ENCODE measurements at places on chromosomes 1 and 21.

DNA sequence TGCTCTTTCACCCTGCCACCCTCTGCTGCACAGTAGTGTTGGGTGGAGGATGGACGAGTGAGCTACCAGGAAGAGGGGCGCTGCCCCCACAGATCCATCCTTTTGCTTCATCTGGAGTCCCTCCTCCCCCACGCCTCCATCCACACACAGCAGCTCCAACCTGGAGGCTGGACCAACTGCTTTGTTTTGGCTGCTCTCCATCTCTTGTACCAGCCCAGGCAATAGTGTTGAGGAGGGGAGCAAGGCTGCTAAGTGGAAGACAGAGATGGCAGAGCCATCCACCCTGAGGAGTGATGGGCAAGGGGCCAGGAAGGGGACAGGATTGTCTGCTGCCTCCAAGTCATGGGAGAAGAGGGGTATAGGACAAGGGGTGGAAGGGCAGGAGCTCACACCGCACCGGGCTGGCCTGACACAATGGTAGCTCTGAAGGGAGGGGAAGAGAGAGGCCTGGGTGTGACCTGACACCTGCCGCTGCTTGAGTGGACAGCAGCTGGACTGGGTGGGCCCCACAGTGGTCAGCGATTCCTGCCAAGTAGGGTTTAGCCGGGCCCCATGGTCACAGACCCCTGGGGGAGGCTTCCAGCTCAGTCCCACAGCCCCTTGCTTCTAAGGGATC, 8.5 kb downstream of the CHRNB2 start:
- DNase-seq: no peak

- DNase-seq: no peak
Measured at GRCh38 chr1:60865166-60865565, 217.2 kb upstream of the NFIA start.

DNA sequence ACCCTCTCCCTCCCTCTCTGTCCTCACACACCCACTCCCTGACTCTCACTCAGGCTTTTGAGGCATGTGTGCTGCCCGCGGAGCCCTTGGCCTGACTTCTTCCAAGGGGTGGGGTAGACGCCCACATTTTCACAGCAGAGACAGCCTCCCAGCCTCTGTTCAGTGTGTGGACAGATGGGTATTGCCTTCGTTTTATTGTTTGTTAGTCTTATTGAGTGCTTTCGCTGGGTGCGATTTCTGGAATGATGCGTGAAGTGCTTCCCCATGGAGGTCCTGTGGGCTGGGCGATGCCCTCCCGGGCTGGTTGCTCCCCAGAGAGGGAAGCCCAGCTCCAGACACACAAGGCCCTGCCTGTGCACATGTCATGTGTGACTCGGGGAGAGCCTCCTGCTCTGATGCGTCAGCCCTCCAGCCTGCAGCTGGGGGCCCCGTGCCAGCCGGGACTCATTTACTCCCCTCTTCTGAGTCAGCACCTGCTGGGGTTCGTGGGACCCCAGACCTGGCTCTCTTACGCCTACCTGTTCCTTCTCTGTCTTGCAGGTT, 14.7 kb downstream of the PDXK start:
- DNase-seq: no peak

- no peak for DNase-seq
Measured at GRCh38 chr21:25550352-25551120, 56.7 kb downstream of the MRPL39 start.

DNA sequence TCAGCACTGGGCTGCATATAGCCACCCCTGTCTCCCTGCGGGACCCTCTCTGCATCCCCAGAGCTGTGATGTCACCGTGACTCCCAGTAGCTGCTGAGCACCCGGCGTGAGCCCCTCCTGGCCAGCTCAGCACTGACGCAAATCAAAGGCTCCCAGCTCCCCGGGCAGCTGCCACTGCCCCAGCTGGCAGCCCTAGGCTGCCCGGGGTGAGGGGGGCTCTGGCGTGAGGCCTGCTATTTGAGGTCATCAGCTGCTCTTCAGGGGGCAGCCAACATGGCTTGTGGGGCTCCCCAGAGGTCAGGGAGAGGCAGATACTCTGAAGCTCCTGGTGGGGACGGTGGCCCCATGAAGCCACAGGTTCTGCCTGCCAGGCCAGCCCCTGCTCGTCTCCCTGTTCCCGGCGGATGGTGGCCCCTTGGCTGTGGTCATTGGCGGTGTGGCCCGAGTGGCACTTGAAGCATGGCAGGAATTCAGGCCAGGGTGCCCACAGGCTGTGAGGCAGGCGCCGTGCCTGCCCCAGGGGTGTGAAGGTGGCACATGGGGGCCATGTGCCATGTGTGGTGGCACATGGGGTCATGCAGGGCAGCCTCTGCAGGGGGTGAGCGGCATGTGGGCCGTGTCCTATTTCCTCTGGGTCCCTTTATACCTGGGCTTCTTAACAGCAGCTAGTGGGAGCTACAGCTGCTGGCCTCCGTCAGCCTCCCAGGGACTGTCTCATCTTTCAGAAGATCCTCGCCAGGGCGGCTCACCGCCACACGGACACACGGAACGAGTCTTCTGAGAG, 85.4 kb downstream of the SIK1 start:
- DNase-seq: no peak

GRCh38 chr1:46526691-46527291, 24.7 kb downstream of the KNCN start:
- no peak for DNase-seq

GRCh38 chr1:95309031-95309471, 75.0 kb downstream of the RWDD3 start:
- no peak for DNase-seq

- peak; percentile 27 for DNase-seq
Measured at GRCh38 chr1:188949701-188950100, 1528.0 kb downstream of the BRINP3 start.

DNA sequence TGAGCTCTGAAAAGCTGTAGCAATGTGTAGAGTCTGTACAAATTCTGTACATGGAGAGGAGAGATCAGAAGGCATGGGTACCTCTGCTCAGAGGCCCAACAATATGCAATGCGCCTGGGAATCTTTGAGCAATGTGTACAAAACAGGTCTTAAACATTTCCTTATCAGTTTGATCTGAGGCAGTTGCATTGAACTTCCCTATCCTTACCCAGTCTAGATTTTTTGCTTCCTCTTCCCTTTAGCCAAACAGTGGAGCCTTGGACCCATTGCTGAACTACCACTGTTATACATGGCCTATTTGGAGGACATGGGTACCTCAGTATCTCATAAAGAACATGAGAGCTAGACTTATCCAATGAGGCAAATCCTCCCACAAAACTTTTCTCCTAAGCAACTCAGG, 12.6 kb upstream of the MNDA start:
- no peak for DNase-seq

DNA sequence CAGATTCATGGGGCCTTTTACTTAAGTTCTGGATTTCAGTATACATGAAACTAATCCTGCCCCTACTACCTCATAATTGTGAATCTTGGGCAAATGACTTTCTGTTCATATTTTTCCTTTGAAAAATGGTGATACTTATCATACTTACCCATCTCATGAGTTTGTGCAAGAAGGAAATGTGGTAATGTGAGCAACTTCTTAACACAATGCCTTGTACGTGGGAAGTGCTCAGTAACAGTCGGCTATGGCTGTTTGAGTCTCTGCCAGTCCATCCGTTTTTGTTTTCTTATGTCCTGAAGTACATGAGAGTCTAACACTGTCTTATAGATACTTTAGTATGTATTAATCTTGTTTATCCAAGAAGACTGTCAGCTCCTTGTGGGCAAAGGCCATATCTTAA, 86.5 kb downstream of the PATJ start:
- no peak for DNase-seq

DNA sequence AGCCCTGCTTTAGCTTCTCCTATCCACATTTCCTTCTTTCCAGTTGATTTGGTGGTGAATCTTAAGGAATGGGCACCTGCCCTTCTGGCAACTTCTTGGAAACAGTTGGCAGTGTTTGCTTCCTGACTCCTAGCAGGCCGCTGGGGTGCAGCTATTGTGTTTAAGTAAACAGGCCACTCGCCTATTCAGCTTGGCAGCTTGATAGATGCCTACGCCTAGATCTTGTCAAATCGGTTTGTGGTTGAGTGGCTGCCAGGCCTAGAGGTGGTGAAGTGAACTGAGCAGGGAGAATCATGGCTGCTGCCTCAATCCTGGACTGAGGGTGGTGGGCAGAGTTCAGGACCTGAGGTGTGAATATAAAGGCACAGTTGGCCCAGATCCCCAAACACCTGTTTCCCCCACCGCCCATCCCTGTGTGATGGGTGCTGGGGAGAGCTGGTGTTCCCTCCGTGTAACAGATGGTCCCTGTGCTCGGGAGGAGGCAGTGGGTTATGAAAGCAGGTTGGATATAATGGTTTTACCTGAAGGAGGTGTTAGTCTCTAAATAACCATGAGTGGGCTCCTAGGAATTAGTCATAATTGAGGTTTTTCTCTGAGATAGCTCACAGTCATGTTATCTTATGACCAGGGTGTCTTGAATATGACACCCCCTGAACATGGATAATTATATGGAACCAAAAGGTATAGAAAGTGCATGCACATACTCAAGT, 940 bp upstream of the PLA2G2C start:
- DNase-seq: no peak

- DNase-seq: no peak
Measured at GRCh38 chr1:162463021-162463420, 34.6 kb upstream of the UHMK1 start.

- DNase-seq: no peak
Measured at GRCh38 chr1:64960731-64961130, 5.6 kb downstream of the JAK1 start.

DNA sequence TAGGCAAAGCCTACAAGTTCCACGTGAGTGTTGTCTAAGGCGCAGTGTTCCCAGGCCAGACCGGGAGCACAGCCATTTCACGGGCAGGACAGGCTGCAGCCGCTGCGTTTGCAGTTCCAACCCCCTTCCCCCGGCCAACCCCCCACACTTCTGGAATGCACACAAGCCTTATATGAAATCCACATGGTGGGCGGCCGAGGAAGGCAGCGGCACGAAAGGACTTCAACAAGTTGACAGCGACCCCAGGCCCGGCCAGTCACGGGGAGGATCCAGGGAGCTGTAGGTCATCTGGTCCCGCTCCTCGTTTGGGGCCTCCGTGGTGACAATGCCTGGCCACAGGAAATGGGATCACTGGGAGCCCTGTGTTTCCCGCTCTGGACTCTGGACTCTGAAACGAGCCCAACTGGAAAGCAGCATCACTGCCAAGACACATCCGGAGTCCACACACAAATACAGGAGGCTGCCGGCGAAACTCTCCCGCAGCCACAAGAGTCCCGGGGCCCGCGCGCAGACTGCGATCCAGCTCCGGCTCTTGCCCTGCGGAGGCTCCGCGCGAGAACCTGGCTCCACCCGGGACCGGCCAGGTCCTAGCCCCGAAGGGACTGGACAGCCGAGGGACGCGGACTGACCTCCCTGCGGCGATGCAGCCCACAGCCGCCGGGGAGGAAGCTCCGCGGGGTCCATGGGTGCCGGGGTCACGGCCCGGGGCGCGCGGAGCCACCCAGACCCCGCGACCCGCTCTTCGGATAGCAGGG, 794 bp downstream of the NID1 start:
- DNase-seq: no peak

- no peak for DNase-seq
Measured at GRCh38 chr21:26591543-26591942, 18.5 kb upstream of the CYYR1 start.

DNA sequence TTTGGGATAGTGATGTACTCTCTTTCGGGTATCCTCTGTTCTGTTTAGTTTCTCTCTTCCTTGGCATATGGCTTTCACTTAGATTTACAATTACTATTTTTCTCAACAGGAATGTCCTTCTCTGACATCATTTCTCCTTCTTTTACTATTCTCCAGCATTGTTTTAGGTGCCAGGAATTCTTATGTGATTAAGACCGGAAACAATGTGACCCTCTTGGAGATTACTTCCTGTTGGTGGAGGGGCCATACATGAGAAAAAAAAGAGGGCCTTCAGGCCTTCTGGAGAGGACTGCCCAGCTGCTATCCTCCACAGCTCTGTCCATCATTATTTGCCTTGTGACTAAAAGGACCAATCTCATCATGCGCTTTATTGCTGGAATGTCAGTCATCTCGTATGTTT, 50.4 kb upstream of the ADAMTS5 start:
- no peak for DNase-seq

- DNase-seq: peak; percentile 42
Measured at GRCh38 chr1:42420911-42421585, 34.8 kb downstream of the ZMYND12 start.

GRCh38 chr1:157140063-157140588, 1.9 kb upstream of the ETV3 start:
- DNase-seq: no peak

DNA sequence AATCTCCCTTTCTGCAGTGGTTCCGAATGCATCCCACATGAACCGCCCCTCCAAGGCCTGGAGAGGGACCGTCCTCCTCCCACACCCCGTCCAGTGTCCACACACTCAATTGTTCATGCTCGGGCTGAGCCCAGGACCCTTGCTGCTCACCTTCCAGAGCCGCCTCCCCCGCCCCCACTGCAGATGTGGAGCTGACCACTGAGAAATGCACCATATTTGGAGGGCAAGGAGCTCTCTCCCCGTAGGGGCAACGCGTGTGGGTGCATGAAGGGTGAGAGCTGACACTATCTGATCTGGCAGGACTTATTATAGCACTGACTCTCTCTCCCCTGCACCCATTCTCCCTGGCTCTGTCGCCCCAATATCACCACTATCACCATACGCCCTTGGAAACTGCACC, 4.0 kb upstream of the S100A3 start:
- no peak for DNase-seq

- no peak for DNase-seq
Measured at GRCh38 chr1:21559788-21560567, 50.8 kb downstream of the ALPL start.

DNA sequence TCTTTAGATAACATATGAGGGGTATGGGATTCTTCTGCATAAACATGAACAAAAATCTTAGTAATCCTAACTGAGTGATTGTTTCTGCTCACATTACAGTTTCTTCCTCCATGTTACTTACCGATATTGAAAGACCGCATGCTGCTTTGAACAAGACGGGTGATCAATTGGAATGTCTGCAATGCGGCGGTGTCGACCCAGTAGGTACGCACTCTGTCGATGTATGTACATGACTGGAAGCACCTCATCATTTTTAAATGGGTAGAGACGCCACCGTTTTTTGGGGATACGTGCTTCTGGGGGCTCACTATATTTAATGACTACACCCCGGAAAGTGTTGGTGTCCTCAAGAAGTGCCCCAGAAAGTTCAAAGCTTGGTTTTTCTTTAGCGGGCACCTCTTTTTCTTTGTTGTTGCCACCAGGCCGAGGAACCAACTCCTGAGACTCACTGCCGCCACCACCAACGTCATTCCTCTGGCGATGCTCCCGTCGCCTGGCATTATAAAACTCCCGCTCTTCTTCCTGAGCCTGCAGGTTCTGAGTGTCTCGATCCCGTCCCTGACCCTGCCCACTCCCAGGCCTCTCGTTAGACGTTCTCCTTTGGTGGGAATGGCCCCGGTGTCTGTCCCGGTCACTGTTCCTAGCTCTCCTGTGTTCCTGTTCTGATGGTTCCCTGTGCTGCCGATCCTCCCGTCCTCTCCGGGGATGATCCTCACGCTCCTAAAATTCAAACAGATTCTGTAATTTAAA, 13.9 kb downstream of the SNIP1 start:
- DNase-seq: no peak

DNA sequence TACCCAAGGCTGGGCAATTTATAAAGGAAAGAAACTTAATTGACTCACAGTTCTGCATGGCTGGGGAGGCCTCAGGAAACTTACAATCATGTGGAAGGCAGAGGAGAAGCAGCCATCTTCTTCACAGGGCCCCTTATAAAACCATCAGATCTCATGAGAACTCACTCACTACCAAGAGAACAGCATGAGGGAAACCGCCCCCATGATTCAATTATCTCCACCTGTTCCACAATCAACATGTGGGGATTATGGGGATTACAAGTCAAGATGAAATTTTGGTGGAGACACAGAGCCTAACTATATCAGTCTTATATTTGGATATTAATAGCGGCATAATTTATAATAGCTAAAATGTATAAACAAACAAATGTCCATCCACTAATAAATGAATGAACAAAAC, 1123.7 kb upstream of the NCAM2 start:
- no peak for DNase-seq

All from AG04450 (cell line).